ENCODE measurements at places on chromosomes 4 and X.

DNA sequence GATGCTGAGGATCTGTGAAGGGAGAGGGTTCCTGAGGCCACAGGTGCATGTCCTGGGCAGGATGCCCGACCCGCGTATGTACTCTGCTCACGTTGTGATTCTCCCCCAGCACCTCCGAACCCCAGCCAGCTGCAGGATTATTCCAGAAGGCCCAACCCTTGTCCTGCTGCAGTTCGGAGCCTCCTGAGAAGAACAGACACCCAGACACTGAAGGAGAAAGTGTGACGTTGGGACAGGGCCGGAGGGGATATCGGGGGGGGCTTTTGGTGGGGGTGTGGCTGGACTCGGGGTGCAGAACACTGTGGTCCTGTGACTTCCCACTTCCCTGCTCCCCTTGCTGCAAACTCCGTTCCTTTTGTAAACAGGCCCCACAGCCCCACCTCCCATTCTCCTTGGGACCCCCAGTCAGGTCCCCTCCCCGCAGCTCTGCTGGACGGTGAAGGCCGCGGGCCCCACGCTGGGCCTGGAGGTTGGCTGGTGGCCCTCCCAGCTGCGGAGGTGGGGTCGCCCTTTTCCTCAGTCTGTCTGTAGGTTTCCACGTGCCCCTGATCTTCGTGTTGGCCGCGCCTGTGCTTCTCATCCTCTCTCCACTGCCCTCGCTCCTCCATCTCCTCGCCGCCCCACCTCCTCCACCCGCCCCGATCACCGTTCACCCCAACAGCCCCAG, 83.0 kb upstream of the ADRA2C start:
- no peak for DNase-seq

DNA sequence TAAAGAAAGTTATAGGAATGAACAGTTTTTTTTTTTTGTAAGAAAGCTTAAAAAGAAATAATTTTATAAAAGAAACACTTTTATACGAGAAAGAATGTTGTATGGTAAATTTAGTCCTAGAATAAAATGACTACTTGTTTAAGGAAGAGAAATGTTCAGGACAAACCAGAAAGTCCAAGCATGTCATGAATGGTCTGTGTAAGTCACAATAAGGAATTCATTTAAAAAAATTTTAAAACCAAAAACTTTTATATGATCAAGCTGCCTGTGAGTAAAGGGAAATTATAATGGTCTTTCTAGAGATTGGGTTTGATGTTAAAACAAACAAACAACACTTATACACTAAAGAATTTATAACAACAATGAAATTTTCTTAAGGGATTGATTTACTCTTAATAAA, 858.9 kb upstream of the PCDH7 start:
- no peak for DNase-seq

GRCh38 chr4:148442832-148443511, 758 bp upstream of the NR3C2 start:
- no peak for DNase-seq

- DNase-seq: no peak
Measured at GRCh38 chrX:128619490-128619889, 567.3 kb upstream of the ACTRT1 start.

DNA sequence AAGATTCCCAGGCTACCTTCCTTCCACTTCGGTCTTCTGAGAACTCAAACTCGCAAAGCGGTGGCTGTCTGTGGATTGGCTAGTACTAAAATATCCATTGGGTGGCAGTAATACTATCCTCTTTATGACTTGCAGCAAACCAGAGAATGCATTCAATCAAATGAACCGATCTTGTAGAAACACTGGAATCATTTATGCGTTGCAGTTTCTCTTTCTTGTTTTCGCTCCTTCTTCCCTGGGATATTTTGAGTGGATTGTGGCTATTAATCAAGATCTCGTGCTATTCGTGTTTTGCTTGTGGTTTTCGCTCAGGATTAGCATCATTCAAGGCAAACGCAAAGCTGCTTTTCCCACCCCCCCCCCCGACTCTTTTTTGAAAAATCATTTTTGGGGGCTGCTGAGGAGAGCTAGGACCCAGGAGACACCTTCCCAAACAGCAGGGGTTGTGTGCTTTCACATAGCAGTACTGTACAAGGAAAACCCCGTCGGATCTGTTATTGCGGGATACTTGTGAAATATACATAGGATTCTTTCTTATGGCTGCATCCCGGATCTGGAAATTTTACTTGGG, at the start of gene IL1RAPL1:
TSS of gene IL1RAPL1 (plus strand) at position 466 of the 571 bp plus-strand sequence.
- DNase-seq: no peak

- DNase-seq: no peak
Measured at GRCh38 chr4:136009258-136009832, 1522.9 kb downstream of the PCDH18 start.

DNA sequence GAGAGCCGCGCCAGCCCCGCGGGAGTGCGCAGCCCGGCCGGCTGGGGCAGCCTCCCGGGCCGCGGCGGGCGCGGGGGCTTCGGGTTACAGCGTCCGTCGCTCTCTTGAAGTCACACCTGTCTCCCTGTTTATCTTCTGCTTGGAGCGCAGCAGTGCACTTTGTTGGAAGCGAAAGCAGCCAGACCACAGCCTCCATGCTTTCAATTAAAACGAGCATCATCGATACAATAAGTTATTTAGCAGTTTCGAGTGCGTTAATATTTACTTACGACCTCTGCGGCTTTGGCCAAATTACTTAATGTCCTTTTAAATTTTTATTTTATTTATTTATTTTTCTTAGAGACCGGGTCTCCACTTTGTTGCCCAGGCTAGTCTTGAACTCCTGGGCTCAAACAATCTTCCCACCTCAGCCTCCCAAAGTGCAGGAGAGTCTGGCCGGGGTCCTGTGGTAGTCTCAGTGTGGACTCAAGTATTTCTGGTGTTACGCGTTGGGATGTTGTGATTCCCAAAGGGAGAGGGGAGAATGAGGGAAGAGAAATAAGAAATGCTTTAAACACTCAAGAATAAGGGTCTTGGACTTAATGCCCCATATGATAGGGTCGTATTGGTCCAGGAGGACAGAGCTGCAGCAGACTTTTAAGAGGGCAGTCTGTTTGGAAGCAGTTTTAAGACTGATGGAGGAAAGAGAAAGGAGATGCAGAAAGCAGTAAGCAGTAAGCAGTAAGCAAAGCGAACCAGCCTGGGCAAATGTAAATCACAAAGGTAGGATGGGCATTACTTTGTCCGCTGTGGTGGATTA, 504 bp upstream of the PDLIM3 start:
- no peak for DNase-seq

DNA sequence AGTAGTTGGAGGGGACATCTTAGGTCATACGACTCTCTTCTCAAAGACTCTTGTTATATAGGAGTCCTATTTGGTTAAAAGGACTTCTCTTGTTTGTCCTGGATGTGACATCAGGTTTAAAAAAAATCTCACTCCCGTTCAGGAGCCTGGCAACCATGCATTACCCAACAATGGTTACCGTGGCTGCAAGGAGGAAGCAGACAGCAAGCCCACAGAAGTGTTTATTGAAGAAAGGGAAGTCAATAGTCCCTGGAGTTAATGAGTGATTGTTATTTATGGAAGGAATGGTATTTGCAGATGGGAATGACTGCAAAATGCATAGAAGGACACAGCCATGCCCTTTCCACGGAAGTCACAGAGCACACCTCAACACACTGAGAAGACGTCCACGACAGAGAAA, 75.9 kb upstream of the ENPP6 start:
- DNase-seq: no peak

DNA sequence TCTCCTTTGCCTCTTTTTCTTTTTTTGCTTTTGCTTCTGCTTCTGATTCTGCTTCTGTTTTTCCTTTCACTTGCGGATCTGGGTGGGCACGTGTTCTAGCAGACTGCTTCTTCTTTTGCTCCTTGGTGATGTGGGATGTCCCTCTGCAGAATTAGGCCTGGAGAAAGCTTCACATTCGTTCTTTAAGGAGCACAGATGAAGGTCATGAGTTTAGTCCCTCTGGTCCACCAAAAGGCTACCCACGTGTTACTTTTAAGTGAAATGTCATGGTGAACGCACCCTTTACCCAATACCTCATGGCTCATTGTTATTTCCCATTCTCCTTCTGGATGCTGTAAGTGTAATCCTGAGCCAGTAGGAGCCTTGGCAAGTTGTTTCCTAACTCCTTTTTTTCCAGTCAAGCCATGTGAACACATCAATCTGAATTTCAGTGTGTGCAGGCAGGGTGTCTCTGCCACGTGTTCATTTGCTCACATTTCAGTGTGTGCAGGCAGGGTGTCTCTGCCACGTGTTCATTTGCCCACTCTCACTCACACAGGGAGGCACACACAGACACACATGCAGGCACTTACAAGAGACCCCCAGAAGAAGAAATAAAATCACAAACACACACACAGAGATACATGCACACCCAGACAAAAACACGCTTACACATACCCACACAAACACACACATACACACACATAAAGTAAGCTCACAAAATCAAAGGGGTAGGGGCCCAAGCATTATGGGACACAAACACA, 36.9 kb downstream of the NBDY start:
- no peak for DNase-seq

- DNase-seq: no peak
Measured at GRCh38 chr4:1939664-1940509, 68.7 kb downstream of the NSD2 start.

GRCh38 chr4:176198316-176198903, 3.0 kb upstream of the SPATA4 start:
- no peak for DNase-seq

- DNase-seq: no peak
Measured at GRCh38 chrX:106397788-106398538, 213.8 kb upstream of the RADX start.

DNA sequence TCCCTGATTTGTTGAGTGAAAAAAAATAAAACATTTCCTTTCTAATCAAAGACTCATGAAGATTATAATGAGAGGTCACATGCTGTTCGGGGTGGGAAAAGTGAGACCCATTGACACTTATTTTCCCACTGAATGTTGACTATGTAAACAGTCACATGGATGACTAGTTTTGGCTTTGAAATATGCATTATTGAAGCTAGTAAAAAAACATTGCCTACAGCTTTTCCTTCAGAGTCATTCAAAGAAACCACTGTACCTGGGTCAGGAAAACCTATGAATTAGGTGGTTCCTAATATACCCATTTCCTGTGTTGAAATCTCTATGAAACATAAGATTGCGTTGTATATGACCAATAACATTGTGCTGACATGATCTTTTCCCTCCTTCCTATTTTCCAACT, 251.2 kb downstream of the CFAP299 start:
- no peak for DNase-seq

GRCh38 chr4:123706973-123707372, 310.4 kb downstream of the SPRY1 start:
- no peak for DNase-seq

GRCh38 chr4:93718233-93718632, 110.3 kb upstream of the ATOH1 start:
- no peak for DNase-seq

GRCh38 chr4:55733932-55734331, 85.7 kb upstream of the EXOC1L start:
- no peak for DNase-seq

DNA sequence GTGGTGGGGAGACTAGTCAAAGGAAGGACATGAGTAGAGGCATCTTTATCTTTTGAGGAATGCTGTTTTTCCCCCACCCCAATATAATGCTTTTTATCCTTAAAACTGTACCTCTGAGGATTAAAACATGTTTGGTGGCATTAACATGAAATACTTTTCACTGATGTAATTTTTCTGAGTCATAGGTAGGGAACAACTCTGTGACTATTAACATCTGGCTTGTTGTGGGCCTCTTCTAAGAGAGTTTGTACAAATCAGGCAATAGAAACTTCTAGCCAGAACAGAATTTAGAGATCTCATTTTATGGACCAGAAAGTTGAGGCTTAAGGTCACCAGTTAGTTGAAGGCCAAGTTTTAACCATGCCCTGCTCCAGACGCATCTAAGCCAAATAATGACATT, 207.6 kb downstream of the SOX3 start:
- DNase-seq: no peak

DNA sequence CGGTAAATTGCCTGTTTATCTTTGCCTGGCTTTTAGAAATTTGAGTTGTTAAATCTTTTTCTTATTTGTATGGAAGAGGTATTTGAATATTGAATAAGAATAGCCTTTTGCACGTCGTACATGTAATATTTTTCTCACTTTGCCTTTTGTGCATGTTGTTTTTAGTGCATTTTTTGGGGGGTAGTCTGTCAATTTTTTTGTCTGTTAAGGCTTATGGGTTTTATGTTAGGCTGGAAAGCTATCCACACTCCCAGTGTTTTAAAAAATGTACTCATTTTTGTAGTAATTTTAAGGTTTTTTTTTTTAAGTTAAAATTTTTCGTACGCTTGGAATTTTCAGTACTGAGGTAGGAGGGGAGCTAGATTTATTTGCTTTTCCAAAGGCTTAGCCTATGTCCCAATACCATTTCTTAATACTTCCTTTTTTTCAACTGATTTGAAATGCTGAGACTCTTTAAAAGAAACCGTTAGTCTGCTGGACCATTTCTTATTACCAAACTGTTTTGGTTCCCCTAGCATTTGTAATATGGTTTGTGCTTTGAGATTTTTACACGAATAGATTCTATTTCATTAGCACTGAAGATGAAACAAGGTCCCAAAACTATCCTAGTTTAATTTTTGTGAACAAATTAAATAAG, 1.3 kb downstream of the HERC5 start:
- DNase-seq: no peak

GRCh38 chr4:5524446-5525299, 183.7 kb downstream of the EVC2 start:
- no peak for DNase-seq

- no peak for DNase-seq
Measured at GRCh38 chr4:79697444-79697843, 289.4 kb upstream of the GK2 start.

DNA sequence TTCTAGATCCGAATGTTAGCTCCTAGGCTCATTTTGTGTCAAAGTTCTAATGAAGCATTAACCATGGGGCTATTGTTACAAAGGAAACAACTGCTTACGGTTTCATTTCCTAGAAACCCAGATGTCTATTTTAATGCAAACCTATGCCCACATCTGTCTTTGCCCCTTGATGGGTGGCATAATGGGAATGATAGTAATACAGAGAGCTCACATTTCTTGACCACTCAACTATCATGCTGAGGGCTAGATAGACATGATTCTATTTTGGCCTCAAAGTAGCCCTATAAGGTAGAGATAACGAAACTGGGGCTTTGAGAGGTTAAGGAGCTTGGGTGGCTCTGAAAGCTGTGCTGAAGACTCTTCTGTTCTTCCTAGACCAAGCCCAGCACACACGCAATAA, 1.9 kb downstream of the TLR7 start:
- no peak for DNase-seq

DNA sequence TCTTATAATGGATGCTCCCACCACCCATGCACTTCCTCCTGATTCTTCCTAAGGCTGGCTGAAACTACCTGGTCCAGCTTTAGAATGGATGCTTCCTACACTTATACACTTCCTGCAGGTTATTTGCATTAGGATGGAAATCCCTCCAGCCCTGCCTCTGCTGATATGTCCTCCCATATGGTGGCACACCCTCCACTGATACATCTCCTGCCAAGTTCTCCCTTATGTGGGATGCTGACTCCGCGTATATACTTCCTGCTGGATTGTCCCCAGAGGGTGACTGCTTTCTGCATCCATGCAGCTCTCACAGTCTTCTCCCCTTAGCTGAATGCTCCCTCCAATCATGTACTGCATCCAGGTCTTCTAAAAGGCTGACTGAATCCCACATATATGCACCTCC, 254.6 kb upstream of the FAM47C start:
- DNase-seq: no peak

Measured in activated CD4-positive, alpha-beta T cell treated with anti-CD3 and anti-CD28 coated beads for 48 hours (primary cell).